ENCODE measurements at places on chromosomes 1 and 21.

GRCh38 chr1:167950569-167950968 lies 13.7 kb upstream of the MPC2 start:
- no peak for DNase-seq

DNA sequence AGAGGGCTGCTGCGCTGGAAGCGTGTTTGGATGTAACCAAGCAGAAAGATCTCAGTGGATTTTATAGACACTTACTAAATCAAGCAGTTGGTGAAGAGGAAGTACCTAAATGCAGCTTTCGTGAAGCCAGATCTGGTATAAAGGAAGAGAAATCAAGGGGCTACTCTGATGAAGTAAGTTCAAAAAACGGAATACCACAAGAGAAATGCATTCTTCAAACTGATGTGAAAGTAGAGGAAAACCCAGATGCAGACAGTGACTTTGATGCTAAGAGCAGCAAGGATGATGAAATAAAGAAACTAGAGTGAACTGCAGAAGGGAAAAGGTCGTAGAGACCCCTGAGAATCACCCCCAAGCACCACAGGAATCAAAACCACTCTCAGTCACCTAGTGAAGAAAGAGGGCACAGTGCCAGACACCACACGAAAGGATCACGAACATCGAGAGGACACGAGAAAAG lies 40.8 kb upstream of the NEXN start:
- DNase-seq: no peak

GRCh38 chr1:20589331-20590278 lies 708 bp downstream of the CDA start:
- no peak for DNase-seq

DNA sequence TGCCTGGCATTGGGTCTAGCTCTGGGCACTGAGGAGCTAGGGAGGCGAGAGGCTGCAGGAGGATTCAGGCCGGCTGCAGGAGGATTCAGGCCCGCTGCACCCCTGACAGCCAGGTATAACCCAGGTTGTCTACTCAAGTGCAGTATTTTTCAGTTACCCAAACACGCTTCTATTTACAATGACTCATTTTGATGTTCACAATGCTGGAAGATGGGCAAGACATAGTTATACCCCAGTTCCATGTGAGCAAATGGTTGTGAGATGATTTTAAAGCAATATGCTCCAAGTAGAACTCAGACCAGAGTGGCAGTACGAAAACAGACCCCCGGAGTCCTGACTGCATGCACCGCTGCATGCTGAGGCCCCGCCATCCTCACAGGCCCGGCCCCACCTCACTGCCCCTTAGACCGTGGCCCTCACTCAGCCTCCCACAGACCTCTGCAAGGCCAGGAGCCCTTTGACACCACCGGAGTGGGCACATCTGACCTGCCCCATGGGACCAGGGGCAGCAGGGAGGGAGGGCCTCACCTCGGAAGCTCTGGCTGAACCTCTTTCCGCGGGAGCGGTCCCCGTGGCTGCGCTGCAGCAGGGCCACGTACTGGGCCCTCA lies 553 bp downstream of the LEFTY1 start:
- DNase-seq: no peak

DNA sequence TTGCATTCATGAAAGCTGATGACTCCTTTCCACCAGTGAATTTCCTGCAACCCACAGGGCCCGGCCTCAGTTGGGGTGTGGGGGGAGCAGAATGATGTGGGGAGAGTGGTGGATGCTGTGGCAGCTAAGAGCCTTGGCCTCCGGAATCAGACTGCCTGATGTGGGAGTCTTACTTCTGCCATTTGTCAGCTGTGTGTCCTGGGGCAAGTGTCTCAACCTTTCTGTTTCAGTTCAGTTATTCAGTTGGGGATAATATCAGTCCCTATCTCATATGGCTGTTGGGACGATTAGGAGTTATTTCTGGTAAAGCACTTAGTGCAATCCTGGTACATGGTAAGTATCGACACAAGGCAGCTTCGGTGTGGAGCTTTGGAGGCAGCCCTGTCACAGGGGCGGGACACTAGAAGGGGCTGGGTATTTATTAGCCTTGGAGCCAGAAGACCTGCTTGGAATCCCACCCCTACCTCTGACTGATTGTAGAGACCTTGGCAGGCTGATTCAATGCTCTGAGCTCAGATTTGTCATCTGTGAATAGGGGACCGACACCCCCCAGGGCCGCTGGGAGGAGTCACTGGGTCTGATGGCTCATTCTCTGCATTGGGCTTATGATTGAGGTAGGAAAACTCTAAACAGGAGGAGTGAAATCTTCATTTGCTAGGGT lies 19.6 kb downstream of the ARHGEF10L start:
- DNase-seq: no peak

GRCh38 chr1:154145986-154146385 lies 8.9 kb downstream of the NUP210L start:
- no peak for DNase-seq

- DNase-seq: no peak
Measured at GRCh38 chr1:188594542-188595235, 1765.9 kb downstream of the PLA2G4A start.

DNA sequence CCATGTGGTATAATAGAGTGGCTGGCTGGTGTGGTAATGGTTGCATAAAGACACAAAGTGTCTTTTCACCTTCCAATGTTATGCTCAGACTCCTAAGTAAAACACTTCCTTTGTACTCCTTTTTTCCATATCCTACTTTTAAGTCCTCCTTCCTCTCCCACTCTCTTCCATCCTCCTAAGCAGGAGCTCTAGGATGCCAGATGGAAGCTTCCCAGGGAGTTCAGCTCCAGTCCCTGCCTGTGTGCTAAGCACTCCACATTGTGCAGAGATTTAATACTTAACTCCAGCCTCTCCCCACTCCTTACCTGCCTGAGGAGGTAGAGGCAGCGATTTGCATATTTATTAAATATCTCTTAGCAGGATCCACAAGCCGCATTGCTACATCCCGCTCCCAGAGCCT lies 60.5 kb upstream of the IGSF21 start:
- no peak for DNase-seq

DNA sequence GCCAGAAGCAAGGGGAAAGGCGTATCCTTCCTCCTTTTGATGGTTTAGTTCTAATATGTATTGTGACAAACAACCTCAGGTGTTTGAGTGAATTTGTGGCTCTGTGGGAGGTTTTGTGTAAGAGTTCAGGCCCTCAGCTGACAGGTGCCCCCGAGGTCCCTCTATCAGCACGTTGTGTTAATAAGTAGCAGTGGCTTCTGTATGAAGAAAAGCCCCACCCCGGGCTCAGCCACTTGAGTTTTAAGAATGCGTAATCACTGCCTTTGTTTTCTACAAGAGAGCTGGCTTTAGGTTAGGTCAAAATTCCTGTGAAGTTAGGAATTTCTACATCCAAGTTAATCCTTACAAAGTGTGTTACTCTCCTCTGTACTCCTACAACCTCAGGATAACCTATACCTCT lies 92.4 kb upstream of the PGBD5 start:
- DNase-seq: no peak

DNA sequence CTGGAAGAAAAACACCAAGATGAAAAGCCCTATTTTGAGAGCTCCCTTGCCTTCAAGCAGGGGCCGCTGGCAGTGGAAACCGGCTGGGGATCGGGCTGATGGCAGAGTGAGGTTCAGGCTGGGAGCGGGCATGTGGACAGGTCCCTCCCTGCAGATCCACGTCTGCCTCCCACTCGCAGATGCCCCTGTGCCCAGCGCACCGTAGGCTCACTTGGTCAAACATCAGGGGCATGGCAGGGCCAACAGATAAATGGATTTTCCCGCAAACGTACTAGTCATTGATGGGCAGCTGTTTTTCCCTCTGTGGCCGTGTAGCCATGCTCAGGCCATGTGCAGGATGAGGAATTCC lies 6.6 kb upstream of the C1orf174 start:
- DNase-seq: no peak

- DNase-seq: no peak
Measured at GRCh38 chr1:114549137-114549536, 32.3 kb downstream of the BCAS2 start.

- DNase-seq: no peak
Measured at GRCh38 chr1:180151508-180151907, 3.2 kb upstream of the QSOX1 start.

GRCh38 chr1:85015826-85016225 lies 18.9 kb upstream of the MCOLN2 start:
- DNase-seq: no peak

DNA sequence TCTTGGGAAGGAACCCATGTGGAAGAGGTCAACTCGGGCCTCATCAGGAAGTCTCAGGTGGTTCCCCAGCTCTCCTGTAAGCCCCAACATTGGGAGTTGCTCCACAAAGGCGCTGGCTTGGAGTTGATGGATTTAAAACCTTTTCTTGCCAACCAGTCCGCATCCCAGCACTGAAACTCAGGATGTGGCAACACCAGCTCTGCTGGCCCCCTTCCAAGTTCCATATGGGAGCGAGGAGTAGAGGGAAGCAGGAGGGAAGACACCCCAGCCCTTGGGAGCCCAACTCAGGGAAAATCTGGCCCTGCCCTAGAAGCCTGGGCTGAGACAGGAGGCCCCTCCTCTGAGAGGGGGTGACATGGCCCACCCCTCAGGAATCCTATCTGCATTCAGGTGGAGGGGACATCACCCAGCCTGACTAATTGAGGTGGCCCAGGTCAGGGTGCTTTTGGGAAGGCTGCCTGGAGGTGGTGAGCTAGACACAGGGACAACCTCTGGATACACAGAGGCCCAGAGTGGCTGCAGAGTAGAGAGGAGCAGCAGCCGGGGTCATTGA lies 33.1 kb upstream of the DMBX1 start:
- DNase-seq: no peak

DNA sequence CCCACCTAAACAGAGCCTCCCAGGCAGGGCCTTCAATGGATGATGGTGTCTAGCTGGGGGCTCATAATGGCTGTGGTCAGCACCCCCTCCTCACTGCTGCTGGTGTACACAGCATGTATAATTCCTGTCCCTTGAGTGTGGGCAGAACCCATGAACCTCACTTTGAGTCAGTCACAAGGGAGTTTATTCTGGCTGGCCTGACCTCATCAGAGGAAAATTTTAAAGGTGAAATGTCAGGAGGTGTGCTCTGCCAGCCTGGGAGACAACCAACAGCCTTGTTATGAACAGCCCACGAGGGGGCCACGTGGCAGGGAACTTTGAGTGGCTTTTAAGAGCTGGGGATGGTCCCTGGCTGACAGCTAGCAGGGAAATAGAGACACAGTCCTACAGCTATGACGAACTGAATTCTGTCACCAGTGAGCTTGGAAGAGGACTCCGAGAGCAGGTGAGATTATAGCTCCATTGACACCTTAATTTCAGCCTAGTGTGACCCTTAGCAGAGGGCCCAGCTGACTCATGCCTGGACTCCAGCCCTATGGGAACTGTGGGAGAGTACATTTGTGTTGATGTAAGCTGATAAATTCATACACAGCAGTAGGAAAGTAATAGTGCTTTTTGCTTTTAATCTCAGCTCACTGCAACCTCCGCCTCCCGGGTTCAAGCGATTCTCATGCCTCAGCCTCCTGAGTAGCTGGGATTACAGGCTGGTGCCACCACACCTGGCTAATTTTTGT lies 73.5 kb upstream of the RUNX3 start:
- DNase-seq: no peak

- no peak for DNase-seq
Measured at GRCh38 chr21:37749132-37749531, 167.1 kb downstream of the KCNJ6 start.

- DNase-seq: no peak
Measured at GRCh38 chr1:159828581-159829272, 2.1 kb downstream of the SLAMF8 start.

DNA sequence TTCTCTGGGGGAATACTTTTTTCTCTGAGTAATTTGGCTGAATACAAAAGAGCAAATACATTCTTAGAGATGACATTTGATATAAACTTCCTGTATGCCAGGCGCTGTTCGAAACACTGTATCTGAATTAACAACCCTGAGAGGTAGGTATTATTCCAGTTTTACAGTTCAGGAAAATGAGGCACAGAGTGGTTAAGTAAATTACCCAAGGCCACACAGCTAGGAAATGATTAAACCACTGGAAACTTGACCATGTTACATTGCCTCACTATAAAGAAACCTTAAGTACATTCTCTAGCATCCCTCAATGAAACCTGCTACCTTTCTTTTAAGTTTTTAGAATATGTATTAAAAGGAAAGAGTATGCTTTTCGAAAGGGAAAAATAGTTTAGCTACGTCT lies 54.6 kb downstream of the SMYD2 start:
- DNase-seq: no peak

- DNase-seq: no peak
Measured at GRCh38 chr1:87450615-87451209, 122.0 kb downstream of the LMO4 start.

- DNase-seq: no peak
Measured at GRCh38 chr1:25246600-25247023, 642 bp downstream of the RSRP1 start.

GRCh38 chr1:110542725-110543124 lies 23.8 kb upstream of the KCNA10 start:
- no peak for DNase-seq

DNA sequence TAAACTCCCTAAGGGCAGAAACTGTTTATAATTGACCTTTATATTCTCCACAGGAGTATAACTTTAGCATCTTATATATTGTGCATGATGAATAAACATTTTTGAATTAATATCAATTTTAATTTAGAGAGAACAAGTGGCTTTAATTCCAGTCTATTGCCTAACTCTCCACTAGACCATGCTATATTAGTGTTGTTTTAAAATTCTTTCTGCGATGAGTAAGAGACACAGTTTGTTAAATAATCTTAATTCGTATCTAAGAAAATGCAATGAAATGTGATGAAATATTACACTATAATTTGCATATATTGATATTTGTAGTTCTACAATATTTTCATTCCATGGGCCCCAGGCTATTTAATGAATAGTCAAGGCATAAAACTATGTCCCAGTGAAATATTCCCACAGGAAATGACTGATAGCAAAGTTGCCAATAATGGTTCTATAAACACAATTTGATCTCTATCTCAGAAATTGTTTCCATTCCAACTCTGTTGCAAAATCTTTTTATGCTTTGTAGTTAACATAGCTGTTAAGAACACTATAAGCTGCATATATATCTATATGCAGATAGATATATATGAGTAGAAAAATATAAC lies 2.9 kb upstream of the SYDE2 start:
- DNase-seq: no peak

- DNase-seq: no peak
Measured at GRCh38 chr1:12499539-12500240, 118.3 kb downstream of the DHRS3 start.

GRCh38 chr1:94543001-94543400 lies 1.4 kb upstream of the F3 start:
- DNase-seq: no peak

GRCh38 chr1:10637834-10638558 lies 158.4 kb downstream of the CASZ1 start:
- DNase-seq: no peak

DNA sequence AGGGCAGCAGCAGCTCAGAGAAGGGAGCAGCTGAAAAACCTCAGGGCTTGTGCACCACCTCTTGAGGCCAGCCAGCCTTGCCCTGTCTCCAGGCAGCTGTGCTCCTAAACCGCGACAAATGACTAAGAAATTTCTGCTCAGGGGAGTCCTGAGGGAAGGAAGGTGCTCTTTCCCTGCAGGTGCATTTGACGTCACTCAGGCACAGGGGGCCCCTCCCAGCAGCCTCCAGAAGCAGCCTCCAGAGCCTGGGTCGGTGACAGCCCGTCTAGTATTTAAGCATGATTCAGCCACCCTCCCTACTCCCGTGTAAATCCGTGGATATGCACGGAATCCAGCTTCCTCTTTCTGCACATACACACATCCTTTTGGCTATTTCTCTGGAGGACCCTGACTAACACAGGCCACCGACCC lies 560.5 kb downstream of the KIF26B start:
- DNase-seq: no peak

All from cortex of kidney (tissue), 1 donor.